DMS79 (cell line): ENCODE measurements at places on chromosomes 2 and 18.

DNA sequence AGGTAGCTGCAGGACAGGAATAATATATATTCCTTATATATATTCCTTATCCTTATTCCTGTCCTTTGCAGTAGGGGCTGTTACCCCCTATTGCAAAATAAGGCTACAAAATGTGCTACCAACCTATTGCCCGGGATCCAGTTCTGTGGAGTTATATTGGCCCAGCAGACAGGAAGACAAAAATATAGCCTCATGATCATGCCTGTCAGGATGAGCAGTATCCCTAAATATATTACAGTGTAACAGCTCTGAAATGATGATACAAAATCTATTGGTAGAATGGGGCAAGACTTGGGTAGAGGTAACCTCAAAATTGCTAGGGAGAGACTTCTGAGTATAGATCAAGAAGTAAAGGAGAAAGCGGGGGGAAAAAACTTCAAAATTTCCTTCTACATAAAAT is 31.6 kb upstream of the MARCHF7 start:
- DNase-seq: no peak

DNA sequence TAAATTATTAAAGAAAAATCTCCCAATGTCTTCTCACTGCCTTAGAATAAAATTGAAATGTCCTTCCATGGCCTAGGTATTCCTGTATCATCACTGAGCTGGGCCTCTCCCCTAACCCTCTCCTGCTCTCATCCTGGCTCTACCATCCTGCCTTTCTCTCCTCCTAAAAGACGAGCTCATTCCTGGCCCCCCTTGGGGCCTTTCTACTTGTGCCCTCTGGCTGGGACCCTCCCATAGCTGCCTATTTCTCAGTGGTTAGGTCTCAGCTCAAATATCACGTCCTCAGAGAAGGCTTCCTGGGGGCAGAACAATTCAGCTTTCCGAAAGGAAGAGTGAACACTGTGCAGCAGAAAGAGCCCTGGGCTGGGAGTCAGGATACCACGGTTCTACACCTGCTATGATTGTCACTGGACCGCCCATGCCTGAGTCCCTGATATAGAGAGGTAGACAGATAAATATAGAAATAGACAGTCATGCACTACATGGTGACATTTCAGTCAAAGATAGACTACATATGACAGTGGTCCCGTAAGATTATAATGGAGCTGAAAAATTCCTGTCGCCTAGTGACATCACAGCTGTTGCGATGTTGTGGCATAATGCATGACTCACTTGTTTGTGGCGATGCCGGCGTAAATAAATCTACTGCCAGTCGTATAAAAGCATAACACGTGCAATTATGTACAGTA is 9.4 kb downstream of the DNPEP start:
- DNase-seq: no peak

- DNase-seq: peak; percentile 16
Observed at GRCh38 chr2:121735518-121736074, 1.1 kb downstream of the NIFK start.

DNA sequence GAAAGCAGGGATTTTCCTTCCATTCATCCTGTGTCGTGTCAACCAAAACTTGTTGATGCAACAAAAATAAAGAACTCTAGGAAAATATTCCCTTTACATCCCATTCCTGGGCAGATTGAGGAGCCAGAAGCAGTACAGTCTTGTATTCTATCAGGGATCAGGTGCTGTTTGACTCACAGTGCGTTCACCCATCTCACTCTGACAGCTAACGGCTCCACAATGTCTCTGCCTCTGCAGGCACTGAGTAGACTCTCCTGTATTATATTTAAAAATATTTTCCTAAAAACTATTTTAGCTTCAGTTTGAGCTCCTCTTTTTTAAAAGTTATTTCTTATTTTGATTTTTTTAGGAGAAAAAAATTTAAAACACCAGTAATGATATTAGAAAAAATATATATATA is 600.6 kb upstream of the SALL3 start:
- DNase-seq: no peak

- no peak for DNase-seq
Observed at GRCh38 chr2:190634381-190634780, 14.5 kb upstream of the NAB1 start.

GRCh38 chr2:143692162-143692561 is 562.9 kb downstream of the ARHGAP15 start:
- no peak for DNase-seq

DNA sequence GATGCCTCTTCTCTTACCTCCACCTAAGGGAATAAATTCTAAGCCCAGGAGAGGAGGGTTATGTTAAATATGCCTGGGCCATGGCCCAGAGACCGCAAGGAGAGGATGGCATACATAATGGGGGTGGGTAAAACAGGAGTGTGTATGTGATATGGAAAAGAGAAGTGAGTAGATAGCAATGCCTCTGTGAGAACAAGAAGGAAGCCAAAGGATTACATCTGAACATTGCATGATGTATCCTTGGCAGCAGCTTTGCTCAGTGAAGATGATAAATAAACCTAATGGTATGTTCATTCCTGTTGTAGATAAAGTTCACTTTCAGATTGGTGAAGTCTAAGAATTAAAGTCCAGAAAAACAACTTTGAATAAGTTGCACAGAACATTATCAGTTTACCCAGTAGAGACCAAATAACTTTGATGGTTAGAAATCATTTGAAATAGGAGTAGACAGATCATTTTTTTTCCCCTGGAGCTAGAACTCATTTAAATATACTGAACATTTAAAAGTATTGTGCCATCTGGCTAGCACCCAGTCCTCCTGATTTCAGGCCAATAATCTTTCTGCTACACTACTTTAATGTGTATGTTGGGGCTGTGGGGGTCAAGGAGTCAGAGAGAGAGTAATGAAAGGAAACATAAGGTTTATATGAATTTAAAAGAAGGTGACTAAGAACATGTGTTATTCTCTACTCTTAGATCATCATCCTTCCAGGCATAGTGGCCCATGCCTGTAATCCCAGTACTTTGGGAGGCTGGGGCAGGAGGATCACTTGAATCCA is 231.7 kb downstream of the PARD3B start:
- DNase-seq: no peak

- no peak for DNase-seq
Observed at GRCh38 chr2:58938988-58939387, 697.9 kb upstream of the FANCL start.
